ENCODE measurements at places on chromosomes 7 and 10.

DNA sequence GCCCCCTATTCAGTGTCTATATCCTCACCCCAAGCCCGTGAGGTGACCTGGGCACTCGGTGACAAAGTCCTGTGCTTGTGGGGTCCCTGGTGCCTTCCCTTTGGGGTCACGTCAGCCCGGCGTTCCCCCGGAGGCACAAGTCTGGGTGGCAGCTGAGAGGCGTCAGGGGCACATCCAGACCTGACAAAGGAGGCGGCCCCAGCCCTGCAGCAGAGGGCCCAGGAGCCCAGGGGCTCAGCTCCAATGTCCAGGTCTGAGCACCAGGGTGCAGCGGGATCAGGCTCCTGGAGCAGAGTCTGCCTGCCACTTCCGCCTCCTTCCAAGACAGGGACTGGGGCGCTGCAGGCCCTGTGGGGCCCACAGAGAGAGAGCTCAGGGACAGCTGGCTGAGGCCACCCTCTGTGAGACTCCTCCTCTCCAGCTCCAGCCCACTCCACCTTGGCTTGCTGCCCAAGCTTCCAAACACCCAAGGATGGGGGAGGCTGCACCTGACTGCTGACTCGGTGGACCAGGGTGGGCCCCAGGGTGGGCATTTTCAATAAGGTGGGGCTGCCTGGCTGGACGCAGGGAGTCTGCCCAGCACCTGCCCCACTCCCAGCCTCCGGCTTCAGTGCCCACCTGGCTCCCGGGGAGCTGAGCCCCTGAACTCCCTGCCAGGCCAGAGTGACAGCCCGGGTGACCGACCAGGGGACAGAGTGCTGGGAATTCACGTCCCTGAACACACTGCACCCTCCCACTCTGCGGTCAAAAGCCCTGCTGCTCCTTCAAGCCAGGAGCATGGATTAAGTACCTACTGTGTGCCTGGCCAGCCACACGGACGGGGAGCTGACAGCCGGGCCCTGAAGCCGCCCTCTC lies 1.0 kb upstream of the KNDC1 start:
- no peak for DNase-seq

- DNase-seq, result no peak
Observed at GRCh38 chr10:17586821-17587234, 30.3 kb downstream of the HACD1 start.

GRCh38 chr7:12653518-12653917 lies 33.9 kb upstream of the ARL4A start:
- DNase-seq, result no peak

GRCh38 chr10:18233775-18234174 lies 93.6 kb downstream of the CACNB2 start:
- no peak for DNase-seq

DNA sequence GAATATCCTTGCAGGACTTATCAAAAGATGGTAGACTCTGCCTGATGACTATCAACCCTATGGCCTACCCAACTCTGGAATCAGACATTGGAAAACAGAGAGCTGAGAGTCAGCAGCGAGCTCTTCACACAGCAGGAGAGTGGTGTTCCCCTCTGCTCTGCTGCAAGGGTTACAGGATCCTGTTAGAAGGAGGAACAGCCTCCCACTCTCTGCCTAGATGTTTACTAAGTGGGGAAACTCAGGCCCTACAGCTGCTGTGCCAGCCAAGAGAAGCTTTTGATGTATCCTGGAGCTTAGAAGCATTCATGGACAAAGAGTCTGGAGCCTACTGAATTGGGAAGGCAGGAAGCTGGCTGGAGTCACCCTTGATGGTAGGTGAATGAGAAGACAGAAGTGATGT lies 104.6 kb downstream of the ABLIM1 start:
- DNase-seq, result no peak

- no peak for DNase-seq
Observed at GRCh38 chr7:2644562-2645273, 12.9 kb downstream of the TTYH3 start.

DNA sequence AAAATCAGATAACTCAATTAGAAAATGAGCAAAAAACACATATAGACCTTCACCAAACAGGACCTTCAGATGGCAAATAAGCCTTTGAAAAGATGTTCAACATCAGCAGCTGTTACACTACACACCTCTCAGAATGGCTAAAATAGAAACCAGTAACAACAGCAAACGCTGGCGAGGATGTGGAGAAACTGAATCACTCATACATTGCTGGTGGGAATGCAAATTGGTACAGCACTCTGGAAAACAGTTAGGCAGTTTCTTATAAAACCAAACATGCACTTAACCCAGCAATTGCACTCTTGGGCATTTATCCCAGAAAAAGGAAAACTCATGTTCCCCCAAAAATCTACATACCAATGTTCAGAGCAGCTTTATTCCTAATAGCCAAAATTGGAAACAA lies 37.7 kb upstream of the SMARCD3 start:
- DNase-seq, result no peak

DNA sequence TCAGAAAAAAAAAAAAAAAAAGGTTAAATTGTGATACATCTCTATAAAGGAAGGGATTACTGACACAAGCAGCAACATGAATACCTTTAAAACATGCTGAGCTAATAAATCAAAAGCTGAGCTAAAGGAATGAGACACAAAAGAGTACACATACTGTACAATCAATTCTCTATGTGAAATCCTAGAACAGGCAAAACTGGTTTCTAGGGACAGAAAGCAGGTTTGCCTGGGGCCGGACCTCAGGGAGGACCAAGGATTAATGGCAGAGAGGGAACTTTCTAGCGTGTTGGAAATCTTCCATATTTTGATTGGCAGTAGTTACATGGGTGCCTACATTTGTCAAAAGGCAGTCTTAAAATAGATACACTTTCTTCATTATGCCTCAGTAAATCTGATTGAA lies 52.5 kb downstream of the KLRG2 start:
- DNase-seq, result no peak

GRCh38 chr10:13671904-13672303 lies 85.1 kb downstream of the PRPF18 start:
- DNase-seq, result no peak

GRCh38 chr10:87927091-87927490 lies 63.7 kb downstream of the PTEN start:
- DNase-seq, result no peak

GRCh38 chr7:4184653-4185052 lies 497.4 kb upstream of the FOXK1 start:
- no peak for DNase-seq
